Cortex of kidney (tissue), 1 donor: ENCODE measurements at places on chromosomes 1 and 21.

- no peak for DNase-seq
These were observed 93.9 kb upstream of the TARDBP start for GRCh38 chr1:10918531-10918930.

DNA sequence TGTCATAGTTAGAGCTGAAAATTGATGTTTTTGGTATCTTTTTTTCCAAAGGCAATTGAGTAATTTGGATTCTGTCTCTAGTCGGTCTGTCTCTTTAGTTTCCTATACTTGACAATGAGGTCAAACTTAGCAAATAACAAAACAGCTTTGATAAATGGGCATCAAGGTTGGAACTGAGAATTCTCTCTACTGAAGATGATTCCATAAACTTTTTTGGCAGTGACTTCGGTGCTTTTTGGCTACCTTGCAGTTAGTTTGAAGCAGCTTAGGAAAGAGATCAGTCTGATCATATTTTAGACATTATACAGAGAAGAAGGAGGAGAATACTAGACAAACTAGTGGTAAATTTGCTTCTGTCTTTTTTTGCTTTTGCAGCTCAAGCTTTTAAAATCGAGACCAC, 559 bp downstream of the VCAM1 start:
- DNase-seq: no peak

DNA sequence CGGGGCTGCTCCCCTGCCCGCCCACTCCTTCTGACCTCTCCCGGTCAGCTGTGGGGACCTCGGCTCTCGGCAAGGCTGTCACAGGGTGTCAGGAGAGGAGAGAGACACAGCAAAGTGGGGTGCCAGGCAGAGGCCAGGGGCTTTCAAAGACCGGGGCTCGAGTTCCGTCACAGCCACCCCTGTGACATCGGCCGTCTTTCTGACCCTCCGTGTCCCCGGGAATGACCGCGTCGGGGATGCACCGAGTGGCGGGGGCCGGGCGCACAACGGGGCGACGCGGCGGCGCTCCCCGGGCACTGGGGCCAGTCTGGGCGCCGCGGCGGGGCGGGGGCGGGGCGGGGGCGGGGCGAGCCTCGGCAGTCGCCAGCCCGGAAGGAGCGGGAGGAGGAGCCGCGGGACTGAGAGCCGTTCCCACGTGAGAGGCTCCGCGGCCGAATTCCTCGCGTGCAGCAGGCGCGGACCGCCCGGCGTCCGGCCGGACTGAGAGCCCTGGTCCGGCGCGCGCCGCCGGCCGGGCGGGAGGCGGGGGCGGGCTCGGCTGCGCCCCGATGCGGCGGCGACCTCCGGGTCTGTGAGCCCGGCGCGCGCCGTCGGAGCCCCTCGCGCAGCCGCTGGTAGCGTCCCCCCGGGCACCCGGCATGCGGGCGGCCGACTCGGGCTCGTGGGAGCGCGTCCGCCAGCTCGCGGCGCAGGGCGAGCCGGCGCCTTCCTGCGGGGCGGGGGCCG, 229.7 kb upstream of the TMEM51 start:
- no peak for DNase-seq

DNA sequence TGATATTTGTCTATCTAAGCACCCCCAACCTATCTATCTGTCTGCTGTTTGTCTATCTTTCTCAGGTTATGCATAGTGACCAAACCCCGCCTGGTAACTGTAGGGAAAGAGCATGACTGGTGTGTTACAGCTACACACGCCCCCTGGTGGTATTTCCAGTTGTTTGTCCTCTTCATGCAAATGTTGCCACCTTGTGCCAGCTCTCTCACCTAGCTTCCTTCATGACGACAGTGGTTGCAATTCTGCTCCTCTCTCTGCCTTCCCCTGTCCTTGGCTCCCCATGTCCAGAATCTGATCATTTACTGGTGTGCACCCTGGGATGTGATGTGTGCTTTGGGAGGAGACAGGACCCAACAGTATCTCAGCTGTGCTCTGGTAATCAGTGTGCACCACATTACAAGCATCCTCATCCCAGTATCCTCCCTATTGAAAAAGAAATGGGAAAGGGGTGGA, 8.1 kb upstream of the INKA2 start:
- no peak for DNase-seq

GRCh38 chr1:81929106-81929505, 128.4 kb downstream of the ADGRL2 start:
- no peak for DNase-seq

DNA sequence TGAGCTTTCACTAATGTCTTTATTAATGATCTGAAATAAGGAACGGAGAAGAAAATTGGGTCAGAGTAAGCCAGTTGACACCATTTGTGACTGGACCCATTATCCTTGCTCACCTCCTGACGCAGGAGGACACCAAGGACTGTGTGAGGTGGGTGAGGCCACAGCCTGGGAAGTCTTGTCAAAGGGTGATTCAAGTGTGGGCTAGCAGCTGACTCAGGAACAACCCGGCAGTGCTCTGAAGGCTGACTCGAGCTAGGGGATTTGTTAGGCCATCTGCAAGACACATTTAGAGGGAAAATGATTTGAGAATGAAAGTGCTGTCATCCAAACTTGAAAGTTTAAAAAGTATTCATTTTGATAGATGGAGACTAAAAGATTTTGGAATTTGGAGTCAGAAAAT, 21.2 kb downstream of the PRRX1 start:
- DNase-seq: no peak

- DNase-seq: no peak
These were observed 56.4 kb downstream of the GRIK3 start for GRCh38 chr1:36977731-36978406.

DNA sequence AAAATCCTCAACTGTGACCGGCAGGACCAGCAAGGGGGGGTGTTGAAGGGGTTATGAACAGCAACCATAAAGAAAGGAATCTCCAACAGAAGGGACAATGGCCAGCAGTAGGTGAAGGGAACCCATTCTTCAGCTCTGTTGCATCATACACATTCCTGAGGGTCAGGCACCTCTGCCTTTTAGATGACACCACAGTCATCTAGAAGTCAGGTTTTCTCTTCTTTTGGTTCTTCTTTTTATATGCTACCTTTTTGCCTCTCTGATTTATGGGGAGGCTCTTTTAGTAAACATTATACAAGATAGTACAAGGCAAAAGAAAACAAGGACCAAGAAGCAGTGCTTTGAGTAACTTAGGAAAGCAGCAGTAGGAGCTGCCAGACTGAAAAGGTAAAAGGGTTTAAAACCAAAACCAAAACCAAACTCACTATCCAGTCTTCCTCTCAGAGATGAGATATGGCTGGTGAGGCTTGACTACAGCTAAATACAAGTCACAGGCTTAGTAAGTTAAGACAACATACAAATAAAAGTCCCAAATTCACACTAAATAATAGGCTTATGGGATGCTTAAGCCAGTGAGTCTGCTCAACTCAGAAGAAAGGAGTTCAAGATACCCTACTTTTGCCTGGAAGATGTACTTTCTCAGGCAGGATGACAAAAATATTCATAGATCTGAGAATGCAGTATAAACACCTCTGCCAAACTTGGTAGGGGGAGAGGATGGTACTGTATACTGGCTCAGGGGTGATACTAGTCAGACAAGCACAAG, 4.1 kb downstream of the TEX38 start:
- no peak for DNase-seq

DNA sequence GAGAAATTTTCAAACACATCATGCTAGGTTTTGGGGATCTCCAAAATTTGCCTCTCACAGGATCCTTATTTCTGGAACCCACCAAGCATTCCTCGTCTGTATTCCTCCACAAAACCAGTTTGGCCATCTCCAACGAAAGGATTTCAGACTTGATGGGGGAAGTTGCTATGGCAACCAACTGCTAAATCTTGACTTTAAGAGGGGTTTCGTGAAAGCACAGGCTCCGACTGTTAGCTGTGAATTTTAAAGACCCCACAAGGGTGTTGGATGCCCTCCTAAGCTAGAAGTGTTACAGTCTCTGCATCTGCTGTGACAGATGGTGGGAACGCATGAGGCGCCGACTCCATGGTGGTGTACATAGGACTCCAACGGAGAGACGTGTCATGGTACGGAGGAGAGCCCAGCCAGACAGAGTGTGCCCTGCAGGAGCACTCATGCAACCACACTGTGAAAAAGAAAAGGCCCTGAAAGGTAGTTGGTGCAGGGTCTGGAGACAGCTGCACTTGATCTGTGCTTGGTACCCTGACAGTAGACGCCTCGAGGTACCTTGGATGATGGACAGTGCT, 147.1 kb downstream of the ASTN1 start:
- DNase-seq: no peak

DNA sequence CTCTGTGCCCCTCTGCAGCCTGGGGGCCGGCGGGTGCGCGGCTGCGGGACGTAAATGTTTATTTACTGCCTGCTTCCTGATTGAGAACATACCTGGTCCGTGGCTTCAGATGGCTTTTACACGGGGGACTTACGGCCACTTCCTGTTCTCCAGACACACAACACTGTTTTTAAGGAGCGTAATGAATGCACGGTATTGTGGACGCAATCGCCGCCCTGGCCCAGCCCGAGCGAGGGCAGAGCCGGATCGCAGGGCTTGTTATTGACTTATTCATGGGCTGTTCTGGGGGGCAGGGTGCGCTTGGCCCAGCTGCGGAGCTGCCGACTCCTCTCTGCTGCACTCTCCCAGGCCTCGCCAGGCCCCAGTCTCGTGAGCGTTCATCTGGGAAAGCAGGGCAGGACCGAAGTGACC, 52.8 kb upstream of the ACTRT2 start:
- DNase-seq: no peak

GRCh38 chr1:48873944-48874343, 97.3 kb upstream of the BEND5 start:
- no peak for DNase-seq

DNA sequence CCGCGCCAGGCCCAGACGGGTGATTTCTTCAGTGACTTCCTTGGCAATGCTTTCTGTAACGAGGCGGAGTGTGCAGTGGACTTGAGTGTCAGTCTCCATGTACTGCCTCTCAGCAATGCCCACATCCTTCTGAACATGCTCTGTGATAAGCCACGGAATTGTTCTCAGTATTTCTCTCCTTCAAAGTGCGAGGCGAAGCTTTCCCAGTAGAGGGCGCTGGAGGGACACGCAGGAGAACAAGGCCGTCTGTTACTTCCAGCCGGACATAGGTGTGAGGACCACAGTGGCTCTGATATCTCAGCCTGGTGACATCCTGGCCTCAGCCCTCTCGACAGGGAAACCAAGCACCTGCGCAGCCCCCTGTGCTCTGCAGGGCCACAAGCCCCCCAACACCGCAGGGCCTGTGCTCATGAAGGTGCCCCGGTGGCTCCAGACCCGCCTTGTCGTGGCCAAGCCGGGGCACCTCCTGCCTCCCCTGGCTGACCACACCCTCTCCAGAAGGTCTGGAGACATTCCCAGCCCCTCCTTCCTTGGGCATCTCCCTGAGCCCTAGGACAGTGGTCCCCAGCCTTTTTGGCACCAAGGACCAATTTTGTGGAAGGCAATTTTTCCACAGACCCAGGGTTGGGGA, 46.1 kb upstream of the BACE2 start:
- no peak for DNase-seq

GRCh38 chr1:22775478-22775877, 64.8 kb downstream of the EPHB2 start:
- DNase-seq: no peak

- DNase-seq: no peak
These were observed 41.4 kb upstream of the AJAP1 start for GRCh38 chr1:4612991-4613390.

- DNase-seq: no peak
These were observed 28.1 kb upstream of the ACBD6 start for GRCh38 chr1:180530501-180530900.

- no peak for DNase-seq
These were observed 180.7 kb downstream of the KAZN start for GRCh38 chr1:14778898-14779865.

DNA sequence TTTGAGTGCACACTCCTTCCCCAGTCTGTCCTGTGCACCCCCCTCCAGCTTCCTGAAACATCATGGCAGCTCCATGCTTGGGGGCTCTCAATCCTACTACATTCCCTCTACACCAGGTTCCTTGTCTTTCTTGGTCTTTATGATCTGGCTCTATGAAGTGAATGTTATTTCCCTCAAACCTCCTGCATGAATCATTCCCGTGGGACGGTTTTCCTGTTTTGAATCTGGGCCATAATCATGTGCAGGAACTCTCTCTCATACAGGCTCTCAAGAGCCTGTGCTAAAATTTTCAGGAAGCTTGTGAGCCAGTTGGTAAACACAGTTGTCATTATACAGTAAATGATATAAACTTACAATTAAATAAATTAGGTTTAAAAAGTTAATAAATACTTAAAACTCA, 89.8 kb upstream of the KCNE2 start:
- no peak for DNase-seq

- DNase-seq: no peak
These were observed 149.3 kb downstream of the TGFB2 start for GRCh38 chr1:218494449-218494852.

DNA sequence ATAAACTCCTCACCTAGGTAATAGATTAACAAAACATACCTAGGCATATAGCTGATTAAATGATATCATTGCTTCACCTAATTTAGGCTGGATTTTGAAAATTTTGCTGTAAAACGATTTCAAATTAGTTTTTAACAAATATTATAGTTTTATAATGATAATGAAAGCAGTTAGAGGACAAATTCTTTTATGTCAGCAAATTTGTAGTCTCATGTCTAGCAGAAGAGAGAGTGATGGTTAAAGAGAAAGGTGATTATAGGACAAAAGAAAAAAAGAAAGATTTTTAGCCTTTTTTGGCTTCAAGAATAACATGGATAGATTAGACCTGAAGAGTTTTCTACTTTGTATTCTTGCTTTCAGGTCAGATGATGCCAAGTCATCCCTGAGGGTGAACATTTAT, 3.6 kb upstream of the DPH5 start:
- no peak for DNase-seq

DNA sequence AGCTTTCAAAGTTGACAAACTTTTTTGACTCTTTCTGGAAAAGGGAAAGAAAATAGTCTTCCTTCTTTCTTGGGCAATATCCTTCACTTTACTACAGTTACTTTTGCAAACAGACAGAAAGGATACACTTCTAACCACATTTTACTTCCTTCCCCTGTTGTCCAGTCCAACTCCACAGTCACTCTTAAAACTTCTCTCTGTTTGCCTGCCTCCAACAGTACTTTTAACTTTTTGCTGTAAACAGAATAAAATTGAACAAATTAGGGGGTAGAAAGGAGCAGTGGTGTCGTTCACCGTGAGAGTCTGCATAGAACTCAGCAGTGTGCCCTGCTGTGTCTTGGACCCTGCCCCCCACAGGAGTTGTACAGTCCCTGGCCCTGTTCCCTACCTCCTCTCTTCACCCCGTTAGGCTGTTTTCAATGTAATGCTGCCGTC, 160.8 kb upstream of the SGIP1 start:
- DNase-seq: no peak

GRCh38 chr1:23163395-23163794, 5.3 kb downstream of the LUZP1 start:
- DNase-seq: no peak

GRCh38 chr1:207612762-207613161, 32.2 kb upstream of the CR1L start:
- no peak for DNase-seq

- no peak for DNase-seq
These were observed 2.5 kb downstream of the ADAMTSL4 start for GRCh38 chr1:150551784-150552127.
